Stimulated activated CD8-positive, alpha-beta memory T cell treated with anti-CD3 and anti-CD28 coated beads, Interleukin-7, amount 100 ng/mL, for 1 hour (primary cell): ENCODE measurements at places on chromosomes 7 and 10.

- no peak for DNase-seq
These were observed 36.9 kb downstream of the SLC26A4 start for GRCh38 chr7:107697321-107698049.

DNA sequence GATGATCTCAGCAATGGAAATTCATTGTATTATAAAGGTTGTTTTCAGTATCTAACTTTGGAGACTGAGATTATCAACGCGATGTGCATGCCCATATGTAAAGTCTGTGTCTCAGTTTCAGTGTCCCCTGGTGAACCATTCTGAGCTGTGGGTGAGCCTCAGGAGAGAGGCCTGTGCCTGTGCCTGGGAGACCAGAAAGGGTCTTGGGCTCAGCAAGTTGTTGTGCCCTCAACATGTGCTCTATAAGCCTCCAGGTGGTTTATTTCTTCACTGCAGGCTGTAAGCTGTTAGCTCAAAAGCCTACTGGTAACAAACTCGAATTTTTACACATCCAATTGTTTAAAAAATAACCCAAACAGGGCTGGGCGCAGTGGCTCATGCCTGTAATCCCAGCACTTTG is 151.9 kb downstream of the PKD1L1 start:
- DNase-seq: no peak

DNA sequence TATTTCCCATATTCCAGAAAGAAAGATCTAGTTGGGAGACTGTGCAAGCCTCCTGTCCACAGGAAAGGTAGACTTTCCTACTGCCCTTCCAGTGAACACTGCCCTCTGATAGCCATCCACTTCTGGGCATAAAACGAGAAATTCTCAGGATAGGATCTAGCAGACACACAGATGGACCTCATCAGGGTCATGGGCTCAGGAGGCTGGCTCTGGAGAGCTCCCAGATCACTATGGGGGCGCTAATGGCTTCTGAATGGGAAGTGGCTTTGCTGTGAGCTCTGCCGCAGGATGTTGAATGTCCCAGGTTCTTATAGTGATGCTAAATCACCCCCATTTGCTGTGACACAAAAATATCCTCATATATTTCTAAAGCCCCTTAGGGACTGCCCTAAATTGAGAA is 77.1 kb downstream of the SVIL start:
- DNase-seq: no peak

DNA sequence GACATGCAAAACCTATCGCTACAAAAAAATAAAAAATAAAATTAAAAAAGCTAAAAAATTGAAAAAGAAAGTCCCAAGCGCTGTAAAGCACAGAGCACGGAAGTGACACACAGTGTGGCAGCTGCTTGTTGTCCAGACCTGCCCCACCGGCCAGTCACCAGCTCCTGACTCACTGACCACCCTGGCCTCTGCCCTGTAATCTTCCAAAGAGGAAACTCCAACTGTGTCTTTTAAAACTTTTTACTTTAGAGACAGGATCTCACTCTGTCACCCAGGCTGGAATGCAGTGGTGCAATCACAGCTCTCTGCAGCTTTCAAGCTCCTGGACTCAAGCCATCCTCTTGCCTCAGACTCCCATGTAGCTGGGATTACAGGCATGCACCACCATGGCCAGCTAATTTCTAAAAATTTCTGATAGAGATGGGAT is 23.6 kb downstream of the GNA12 start:
- no peak for DNase-seq

DNA sequence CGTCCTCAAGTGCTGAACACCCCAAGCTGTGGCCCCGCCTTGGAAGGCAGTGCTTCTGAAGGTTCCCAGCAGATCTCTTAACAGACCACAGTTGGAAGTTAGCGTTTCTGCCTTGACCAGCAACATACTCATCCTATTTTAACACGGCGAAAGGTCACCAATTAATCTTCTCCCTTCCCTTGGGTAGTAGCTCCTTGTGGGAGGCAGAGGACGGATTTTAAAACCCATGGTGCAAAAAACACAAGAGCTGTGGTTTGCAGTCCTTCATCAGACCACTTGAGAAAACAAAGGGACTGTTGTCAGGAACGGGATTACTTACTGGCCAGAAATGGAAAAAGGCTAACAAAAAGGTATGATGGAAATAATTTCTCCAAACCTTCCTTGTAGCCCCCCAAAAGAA is 87.3 kb downstream of the BEND7 start:
- no peak for DNase-seq

DNA sequence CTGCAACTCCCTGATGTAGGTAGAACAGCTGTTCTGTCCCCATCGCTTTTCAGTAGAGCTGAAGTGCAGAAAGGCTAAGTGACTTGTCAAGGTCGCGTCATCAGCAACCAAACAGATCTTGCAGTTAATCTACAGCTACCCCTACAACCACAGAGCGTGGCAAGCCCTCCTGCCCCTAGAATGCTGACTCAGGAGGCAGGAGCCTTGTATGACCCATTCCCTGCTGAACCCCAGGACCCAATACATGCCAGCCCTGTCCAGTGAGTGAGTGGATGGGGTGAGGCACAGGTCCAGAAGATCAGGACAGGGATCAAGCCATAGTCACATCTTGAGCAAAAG is 26.6 kb upstream of the GJD4 start:
- DNase-seq: no peak

DNA sequence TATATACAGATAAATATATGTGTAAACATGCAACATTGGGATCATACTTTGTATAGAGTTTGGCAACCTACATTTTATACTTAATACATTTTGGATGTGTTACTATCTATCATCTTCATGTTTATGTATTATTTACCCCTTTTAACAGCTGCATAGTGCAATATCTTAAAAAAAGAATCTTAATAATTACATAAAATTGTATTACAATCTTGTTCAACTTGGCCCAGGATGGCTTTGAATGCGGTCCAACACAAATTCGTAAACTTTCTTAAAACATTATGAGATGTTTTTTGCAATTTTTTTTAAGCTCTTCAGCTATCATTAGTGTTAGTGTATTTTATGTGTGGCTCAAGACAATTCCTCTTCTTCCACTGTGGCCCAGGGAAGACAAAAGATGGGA is 26.3 kb upstream of the PRPS1L1 start:
- no peak for DNase-seq

DNA sequence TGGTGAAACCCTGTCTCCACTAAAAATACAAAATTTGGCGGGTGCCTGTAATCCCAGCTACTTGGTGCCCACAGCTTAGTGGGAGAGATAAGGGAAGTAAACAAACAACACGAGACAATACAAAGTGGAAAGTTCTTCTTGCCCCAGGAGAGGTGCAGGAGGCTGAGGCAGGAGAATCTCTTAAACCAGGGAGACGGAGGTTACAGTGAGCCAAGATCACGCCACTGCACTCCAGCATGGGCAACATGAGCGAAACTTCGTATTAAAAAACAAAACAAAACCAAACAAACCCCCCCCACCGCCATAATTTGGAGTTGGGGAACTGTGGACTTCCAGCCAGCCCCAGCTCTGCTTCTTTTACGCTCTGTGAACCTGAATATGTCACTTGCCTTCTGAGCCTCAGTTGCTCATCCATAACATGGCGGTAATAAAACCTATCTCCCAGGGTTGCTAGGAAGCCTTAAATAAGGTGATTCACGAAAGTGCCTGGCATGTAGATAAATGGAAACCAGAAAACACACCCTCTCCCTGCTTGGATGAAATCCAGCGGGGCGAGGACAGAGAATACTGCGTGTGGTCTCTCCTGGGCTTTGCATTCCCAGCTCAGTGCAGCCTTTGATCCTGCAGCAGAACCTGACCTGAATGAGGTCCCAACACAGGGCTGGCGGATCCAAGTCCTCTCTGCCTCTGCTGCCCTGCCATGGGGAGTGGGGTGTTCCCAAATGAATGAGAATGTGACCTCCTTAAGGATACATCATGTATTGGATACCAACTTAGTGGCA is 10.2 kb downstream of the MLXIPL start:
- no peak for DNase-seq

- DNase-seq: no peak
These were observed 233.2 kb upstream of the AUTS2 start for GRCh38 chr7:69364813-69365643.

- DNase-seq: no peak
These were observed 41.4 kb downstream of the NUDCD3 start for GRCh38 chr7:44448922-44449583.

DNA sequence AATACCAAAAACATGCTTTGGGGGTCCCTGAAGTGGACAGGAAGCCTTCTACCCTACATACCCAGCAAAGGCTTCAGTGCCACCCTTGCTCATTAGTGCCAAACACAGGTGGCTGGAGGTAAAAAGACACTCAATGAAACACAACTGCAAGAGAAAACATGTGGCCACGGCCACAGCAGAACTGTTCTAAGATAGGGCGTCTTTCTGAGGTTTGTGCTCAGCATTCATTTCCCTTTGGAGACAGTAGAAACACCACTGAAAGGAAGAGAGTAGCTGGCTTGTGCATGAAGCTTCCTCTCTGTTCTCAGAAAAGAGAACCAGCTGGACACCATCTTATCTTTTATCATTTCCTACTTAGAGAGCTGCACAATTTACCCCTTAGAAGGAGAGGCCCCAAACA is 143.0 kb downstream of the PLXNA4 start:
- DNase-seq: no peak

DNA sequence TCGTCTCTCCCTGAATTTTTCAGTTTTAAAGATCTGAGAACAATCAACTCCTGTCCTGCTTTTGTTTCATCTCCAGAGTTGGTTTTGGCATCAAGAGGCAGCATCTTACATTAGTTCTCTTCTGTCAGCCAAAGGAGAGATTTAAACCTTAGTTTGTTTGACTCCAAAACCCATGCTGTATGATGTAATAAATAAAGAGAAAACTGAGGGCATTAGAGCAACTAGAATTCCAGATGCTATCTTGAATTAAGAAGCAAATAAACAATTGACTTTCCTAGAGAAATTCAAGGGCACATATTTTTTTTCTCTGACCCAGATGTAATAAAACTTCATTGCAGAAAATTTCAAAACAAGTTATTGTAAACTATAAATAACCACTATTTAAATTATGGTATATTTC is 54.4 kb downstream of the INHBA start:
- DNase-seq: no peak

- DNase-seq: no peak
These were observed 9.8 kb downstream of the SRGN start for GRCh38 chr10:69097729-69098128.

GRCh38 chr10:29671228-29671780 is 36.5 kb upstream of the SVIL start:
- DNase-seq: no peak

GRCh38 chr10:34956756-34957155 is 133.4 kb downstream of the CUL2 start:
- DNase-seq: no peak

- DNase-seq: no peak
These were observed 189.6 kb downstream of the MGMT start for GRCh38 chr10:129656642-129657041.

- no peak for DNase-seq
These were observed 38.4 kb upstream of the PSAP start for GRCh38 chr10:71889388-71889987.

- DNase-seq: no peak
These were observed 13.1 kb downstream of the FXYD4 start for GRCh38 chr10:43384252-43385221.
